ENCODE measurements at places on chromosomes 4 and X.

DNA sequence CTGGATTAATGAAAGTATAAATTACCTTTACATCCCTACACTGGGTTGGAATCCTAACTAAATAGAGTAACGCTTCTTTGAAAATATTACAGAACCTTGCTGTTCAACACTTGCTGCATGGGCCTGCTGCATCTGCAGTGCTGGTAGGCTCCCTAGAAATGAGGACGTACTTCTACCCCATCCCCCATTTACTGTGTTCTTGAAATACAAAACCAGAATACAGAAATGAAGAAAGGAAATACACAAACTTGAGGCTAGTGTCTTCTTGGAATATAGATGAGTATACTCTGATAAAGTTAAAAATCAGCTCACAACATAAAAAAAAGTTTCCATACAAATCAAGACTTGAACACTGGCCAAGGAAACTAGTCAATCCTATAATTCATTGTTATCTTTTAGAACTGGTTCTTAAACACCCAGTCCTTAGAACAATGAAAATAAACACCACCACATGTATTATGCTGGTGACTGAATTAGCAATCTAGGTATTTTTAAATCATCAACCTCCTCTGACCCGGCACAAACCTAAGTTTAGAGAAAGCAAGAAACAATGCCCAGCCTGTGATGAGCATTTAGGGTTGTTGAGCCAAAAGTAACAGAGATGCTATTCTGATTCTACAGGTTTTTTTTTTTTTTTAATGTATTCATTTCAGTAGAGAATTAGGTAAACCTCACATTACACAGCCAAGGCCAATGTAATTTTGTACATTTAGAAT, 49.7 kb downstream of the ATP8A1 start:
- H3K4me1 ChIP-seq, result peaks cover 19% of the 10 kb centered on the region
- DNase-seq, result no peak
- H3K36me3 ChIP-seq, result peaks cover 24% of the 10 kb centered on the region
- peak overlapping the region; percentile 20 for H3K27ac ChIP-seq
- no peak overlapping the region for H3K4me3 ChIP-seq

DNA sequence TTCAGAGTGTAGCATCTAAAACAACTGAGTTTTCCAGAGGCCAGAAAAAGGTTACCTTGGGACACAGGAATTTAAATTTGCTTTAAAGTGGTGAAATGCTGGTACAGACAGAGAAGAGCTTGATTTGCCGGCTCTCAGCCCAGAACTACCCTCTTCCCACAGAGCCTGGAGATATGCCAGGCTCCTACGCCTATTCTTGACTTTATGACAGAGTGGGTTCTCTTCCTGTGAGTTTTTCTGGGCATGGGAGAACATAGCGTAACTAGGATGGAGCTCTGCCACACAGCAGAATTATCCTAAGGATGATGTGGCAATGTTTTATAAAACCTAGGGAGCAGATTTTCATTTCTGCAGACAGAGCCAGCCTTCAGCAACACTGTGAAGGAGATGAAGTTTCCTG, 241.8 kb downstream of the GRIA3 start:
- no peak overlapping the region for H3K27ac ChIP-seq
- H3K27me3 ChIP-seq, result peaks cover 1% of the 10 kb centered on the region
- no peaks in the 10 kb centered on the region for H3K4me1 ChIP-seq
- DNase-seq, result no peak

- H3K4me3 ChIP-seq, result no peak overlapping the region
- no peaks in the 10 kb centered on the region for H3K36me3 ChIP-seq
- H3K27ac ChIP-seq, result no peak overlapping the region
- H3K4me1 ChIP-seq, result peaks cover 32% of the 10 kb centered on the region
- peak; percentile 67 for DNase-seq
- no peaks in the 10 kb centered on the region for H3K27me3 ChIP-seq
Measured at GRCh38 chr4:81466841-81467671, 4.7 kb downstream of the RASGEF1B start.

DNA sequence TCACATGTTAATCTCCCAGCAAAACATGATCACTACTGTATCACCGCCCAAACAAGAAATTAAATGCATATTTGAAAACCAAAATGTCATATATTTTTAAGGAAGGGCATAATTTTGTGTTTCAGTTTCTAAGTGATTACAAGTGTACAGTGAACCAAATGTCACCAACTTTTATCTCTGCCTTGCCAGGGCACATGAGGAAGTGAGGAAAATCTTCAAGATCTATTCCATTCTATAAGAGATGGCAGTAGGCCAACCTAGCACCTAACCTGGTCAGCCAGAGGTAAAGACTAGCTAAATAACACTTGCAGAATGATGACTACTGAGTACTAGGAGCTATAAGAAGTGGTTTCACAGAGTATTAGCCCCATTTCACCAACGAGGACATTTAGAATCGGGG, 107.2 kb downstream of the ATP11C start:
- H3K27ac ChIP-seq, result no peak overlapping the region
- peaks cover 3% of the 10 kb centered on the region for H3K4me1 ChIP-seq
- H3K36me3 ChIP-seq, result peaks cover 5% of the 10 kb centered on the region
- no peak for DNase-seq
- H3K4me3 ChIP-seq, result no peak overlapping the region

GRCh38 chr4:95092766-95093165, 335.0 kb downstream of the BMPR1B start:
- H3K4me3 ChIP-seq, result no peak overlapping the region
- peaks cover 2% of the 10 kb centered on the region for H3K27me3 ChIP-seq
- H3K27ac ChIP-seq, result no peak overlapping the region
- H3K36me3 ChIP-seq, result no peaks in the 10 kb centered on the region
- H3K4me1 ChIP-seq, result no peaks in the 10 kb centered on the region

DNA sequence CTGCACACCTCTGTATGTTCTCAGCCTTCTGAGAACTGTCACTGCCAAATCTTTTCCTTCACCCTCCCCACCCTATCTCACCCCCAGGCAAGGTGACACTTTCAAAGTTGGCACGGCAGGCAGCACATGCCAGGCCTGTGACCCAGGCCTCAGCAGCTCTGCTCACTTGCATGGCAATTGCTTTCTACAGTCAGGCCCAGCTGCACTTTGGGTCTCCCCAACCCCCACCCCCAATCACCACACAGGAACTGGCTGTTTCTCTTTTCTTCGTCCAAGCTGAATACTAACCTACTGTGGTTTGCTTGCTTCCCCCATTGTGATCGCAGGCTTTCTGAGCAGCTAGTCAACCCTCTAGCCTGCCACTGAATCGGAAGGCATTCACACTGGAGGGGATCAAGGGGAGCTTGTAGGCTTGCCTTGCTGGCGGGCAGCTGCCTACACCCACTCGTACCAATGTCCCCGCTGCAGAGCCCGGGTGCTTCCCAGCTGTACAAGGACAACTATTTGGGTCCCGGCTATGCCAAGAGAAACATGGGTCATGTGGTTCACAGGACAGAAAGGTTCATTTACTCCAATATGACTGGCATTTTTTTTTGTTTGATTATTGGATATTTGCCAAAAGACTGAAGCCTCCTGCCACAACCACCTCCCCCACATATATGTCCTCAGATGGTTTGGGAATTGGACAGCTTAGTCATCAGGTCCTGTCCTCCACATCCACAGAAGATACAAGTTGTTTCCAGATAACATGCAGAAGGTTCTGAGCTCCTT, 28.1 kb downstream of the SLC25A43 start:
- H3K36me3 ChIP-seq, result no peaks in the 10 kb centered on the region
- H3K4me1 ChIP-seq, result no peaks in the 10 kb centered on the region
- no peaks in the 10 kb centered on the region for H3K27me3 ChIP-seq
- no peak for DNase-seq
- H3K27ac ChIP-seq, result no peak overlapping the region

DNA sequence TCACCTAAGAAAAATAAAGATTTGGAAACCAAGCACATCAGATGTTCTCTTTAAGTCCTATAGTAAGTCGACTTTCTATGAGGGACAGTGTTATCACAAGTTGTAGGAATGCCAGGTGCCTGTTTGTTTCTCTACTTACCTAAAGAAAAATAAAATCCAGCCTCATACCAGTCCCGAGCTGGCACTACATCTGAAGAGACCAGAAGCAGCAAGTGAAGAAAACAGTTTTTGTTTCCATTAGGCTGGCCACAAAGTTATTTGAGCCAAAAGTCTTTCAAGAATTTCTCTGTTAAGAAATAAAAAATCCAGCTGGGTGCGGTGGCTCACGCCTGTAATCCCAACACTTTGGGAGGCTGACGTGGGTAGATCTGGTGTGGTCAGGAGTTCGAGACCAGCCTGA, 10.8 kb upstream of the PPARGC1A start:
- H3K36me3 ChIP-seq, result no peaks in the 10 kb centered on the region
- H3K27ac ChIP-seq, result no peak overlapping the region
- H3K4me1 ChIP-seq, result no peaks in the 10 kb centered on the region
- no peak for DNase-seq
- no peak overlapping the region for H3K4me3 ChIP-seq
- no peaks in the 10 kb centered on the region for H3K27me3 ChIP-seq

DNA sequence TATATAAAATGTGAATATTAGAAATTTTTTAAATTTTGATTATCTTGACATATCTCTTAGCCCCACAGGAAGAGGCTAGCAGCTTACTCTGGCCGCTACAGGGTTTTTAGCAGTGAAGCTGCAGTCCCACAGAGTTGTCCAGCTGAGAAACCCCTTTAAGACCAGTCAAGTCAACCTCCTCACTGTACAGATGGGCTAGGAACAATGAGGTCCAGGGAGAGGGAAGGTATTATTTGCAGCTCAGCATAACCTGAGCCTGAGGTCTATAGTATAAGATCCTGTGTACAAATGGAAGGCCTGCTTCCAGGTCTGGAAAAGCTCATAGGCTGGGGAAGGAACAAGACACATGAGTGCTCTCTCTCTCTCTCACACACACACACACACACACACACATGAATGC, 1.8 kb downstream of the VSIG4 start:
- H3K27ac ChIP-seq, result no peak overlapping the region
- H3K4me1 ChIP-seq, result no peaks in the 10 kb centered on the region
- H3K36me3 ChIP-seq, result no peaks in the 10 kb centered on the region
- H3K27me3 ChIP-seq, result no peaks in the 10 kb centered on the region
- no peak overlapping the region for H3K4me3 ChIP-seq

GRCh38 chr4:173501592-173502150, 28.4 kb downstream of the HAND2 start:
- H3K4me3 ChIP-seq, result no peak overlapping the region
- DNase-seq, result no peak
- H3K27ac ChIP-seq, result no peak overlapping the region
- peaks cover 12% of the 10 kb centered on the region for H3K36me3 ChIP-seq

DNA sequence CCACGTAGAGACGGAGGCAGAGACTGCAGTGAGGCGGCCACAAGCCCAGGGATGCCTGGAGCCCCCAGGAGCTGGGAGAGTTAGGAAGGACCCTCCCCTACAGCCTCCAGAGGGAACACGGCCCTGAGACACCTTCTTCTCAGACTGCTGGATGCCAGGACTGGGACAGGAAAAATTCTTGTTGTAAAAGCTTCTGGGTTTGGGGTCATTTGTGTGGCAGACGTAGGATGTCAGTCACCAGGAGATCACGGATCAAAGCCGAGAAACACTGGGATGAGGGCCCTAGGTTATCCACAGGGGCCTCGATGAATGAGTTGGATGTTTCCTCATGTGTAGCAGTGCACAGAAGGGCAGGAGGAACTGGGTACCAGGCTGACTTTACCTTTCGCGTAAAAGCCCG, 163.7 kb downstream of the SHOX start:
- no peak overlapping the region for H3K4me3 ChIP-seq
- no peaks in the 10 kb centered on the region for H3K4me1 ChIP-seq
- DNase-seq, result no peak
- no peak overlapping the region for H3K27ac ChIP-seq
- H3K27me3 ChIP-seq, result peaks cover 16% of the 10 kb centered on the region
- H3K36me3 ChIP-seq, result no peaks in the 10 kb centered on the region
